COLO829 (cell line): ENCODE measurements at places on chromosomes 4 and X.

DNA sequence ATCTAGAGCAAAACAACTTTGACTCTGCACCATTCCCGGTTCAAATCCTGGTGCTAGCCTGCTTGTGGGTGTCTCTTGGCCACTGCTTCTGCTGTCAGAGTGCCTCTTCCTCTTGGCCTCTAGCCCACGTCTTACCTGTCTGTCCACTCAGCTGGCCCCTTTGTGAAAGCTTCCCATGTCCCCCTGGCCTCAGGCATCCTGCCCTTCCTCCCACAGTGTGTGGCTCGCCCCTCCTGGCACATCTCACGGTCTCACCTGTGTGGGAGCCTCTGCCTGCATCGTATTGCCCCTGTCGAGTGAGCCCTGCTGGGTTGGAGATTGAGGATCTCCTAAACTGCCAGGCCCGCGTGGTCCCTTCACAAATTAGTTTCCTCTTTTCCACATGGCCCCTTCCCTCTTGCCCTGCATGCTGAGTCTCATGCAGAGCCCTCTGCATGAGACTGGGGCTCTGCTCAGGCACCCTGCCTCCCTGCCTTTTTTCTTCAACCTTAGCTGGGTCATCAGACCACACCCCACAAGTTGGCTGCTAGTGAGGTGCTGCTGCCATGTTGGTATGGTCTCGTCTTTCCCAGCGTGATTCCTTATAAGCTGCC lies 53.7 kb upstream of the TADA2B start:
- no peak for DNase-seq

GRCh38 chr4:24675721-24676389 lies 91.5 kb upstream of the DHX15 start:
- no peak for DNase-seq

DNA sequence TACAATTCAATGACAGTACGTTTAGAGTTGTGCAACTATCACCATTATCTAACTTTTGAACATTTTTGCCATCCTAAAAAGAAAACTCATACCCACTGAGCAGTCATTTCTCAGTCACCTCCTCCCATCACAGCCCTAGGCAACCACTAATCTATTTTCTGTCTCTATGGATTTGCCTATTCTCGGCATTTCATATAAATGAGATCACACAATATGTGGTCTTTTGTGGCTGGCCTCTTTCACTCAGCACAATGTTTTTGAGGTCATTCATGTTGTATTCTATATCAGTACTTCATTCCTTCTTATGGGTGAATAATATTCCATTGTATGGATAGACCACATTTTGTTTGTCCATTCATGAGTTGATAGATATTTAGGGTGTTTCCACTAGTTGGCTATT lies 103.0 kb downstream of the PPEF1 start:
- DNase-seq = no peak

- peak; percentile 4 for DNase-seq
Measured at GRCh38 chr4:48546336-48546735, 56.3 kb downstream of the ZAR1 start.

DNA sequence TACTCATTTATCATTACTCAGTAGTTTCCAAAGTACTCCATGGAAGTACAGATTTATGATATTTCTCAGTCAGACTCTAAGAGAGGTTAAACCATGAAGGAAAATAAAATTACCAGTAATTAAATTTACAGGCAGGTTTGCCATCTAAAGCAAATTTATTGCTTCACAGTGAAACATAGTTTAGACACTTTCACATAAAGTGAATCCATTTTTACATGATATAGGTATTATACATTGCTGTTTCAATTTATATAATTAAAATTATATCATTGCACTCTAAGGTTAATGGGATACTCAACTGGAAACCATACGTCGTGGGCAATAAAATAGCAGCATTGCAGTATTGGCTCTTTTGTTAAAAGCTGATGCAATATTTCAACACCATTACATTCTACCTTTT lies 202.8 kb downstream of the SLIT2 start:
- DNase-seq = no peak
